Stimulated activated CD4-positive, alpha-beta T cell treated with anti-CD3 and anti-CD28 coated beads, TNF-alpha, amount 100 ng/mL, for 48 hours (primary cell): ENCODE measurements at places on chromosomes 3 and 15.

DNA sequence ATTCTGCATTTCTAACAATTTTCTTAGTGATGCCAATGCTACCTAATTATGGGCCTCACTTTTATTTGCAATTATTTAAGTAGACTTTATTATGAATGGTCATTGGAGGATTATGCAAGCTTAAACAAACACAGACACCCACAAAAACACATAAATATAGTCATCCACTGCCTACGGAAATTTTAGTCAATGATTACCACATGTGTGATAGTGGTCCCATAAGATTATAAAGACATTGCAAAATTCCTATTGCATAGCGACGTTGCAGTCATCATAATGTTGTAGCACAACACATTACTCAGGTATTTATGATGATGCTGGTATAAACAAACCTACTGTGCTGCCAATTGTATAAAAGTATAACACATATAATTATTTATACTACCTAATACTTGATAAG, 247.8 kb upstream of the ALCAM start:
- no peak for DNase-seq

- no peak for DNase-seq
Measured at GRCh38 chr15:82936966-82937711, 15.4 kb downstream of the HOMER2 start.

GRCh38 chr3:123297627-123297899, 95.8 kb downstream of the SEC22A start:
- DNase-seq, result no peak

DNA sequence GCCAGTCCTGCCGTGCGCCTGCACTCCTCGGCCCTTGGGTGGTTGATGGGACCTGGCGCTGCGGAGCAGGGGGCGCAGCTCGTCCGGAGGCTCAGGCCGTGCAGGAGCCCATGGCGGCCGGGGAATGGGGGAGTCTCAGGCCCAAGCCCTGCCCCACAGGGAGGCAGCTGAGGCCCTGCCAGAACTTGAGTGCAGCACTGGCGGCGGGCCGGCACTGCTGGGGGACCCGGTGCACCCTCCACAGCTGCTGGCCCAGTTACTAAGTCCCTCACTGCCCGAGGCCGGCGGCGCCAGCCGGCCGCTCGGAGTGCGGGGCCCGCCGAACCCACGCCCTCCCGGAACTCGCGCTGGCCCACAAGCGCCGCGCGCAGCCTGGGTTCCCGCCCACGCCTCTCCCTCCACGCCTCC, 190.9 kb upstream of the MME start:
- DNase-seq, result no peak

GRCh38 chr3:159832024-159832423, 156.6 kb upstream of the IL12A start:
- DNase-seq, result no peak

GRCh38 chr15:38145651-38146111, 107.0 kb upstream of the SPRED1 start:
- DNase-seq, result no peak

DNA sequence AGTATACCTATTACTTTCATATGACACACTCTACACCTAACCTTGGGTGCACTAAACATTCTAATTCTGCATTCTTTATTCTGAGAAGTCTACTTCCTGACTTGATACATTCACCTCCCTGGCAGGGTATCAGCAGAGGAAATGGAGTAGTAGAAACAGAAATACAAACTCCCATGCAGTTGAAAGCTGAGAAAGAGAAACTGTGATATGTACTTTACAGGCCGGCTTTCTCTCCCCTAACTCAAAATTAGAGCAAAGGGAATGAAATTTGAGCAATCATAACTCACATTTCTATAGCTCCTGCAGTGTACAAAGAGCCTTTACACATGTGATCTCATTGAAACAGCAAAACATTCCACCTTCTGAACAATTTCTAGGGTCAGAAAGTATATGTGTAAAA, 135.5 kb upstream of the COL8A1 start:
- no peak for DNase-seq

DNA sequence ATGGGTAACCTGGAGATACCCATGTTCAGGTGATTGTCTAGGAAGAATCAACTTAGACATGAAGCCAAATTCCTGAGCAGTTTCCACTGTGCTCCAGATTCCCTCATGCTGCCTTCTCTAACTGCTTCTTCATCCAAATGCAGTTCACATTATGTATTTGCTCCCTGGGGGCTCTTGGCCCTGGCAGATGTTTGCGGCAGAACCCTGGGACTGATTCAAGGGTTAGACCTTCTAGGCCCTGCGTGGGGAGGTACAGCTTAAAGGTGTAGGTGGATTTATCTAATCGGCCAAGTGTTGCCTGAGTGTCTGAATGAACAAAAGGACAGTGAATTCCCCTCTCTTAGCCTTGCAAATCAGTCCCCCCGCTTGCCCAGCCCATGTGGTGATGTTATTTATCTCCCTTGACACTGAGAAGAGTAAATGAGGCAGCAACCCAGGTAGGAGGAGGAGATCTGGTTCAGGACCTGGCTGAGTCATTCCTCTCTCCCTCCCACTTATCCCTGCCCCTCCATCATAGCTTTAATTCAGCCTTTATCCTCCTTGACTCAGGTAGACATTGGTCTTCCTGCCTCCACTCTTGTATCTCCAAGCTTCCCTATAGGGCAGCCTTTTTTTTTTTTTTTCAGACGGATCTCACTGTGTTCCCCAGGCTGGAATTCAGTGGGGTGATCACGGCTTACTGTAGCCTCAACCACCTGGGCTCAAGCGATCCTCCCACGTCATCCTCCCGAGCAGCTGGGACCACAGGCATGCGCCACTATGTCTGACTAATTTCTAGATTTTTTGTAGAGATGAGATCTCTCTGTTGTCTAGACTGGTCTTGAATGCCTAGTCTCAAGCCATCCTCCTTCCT, 54.8 kb downstream of the MAGEF1 start:
- DNase-seq, result peak; percentile 15

- no peak for DNase-seq
Measured at GRCh38 chr15:93214106-93214505, 125.1 kb upstream of the RGMA start.

DNA sequence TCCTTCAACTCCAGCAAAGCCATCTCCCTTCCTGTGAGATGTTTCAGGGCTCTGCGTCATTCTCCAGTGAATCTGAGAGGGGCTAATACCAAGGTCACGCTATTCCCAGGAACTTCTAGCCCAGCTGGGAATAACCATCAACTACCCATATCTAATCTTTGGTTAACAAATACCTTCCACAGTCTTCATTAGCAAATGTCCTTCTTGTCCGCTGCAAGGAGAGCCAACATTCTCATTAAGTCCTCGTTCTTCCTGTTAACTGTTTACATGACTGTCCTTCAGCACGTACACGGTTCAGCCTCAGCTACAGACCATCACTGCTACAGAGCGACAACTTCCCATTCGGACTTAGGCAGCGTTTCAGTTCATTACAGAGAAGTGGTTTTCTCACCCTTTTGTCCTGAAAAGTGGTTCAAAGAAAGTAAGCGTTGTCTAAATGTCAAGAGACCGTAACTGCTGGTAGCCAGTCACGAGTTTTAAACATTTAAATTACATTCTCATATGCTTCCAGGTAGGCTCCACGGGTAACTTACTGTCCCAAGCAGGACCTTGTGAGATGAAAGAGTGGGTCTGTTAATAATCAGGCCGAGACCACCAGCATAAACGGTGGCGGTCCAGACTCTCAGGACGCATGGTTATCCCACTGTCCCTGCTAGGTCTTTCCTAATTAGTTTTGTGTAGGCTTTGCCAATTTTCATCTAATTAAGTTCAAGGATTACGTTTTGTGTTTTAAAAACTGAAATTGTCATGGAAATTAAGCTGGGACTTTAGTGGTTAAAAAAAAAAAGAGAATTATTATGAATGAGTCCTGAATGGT, 63.8 kb downstream of the CHSY1 start:
- DNase-seq, result no peak

GRCh38 chr15:39502611-39503195, 78.2 kb upstream of the THBS1 start:
- no peak for DNase-seq

- no peak for DNase-seq
Measured at GRCh38 chr3:58366699-58367098, 34.0 kb downstream of the PXK start.

- no peak for DNase-seq
Measured at GRCh38 chr3:152126260-152126659, 142.5 kb upstream of the MBNL1 start.

DNA sequence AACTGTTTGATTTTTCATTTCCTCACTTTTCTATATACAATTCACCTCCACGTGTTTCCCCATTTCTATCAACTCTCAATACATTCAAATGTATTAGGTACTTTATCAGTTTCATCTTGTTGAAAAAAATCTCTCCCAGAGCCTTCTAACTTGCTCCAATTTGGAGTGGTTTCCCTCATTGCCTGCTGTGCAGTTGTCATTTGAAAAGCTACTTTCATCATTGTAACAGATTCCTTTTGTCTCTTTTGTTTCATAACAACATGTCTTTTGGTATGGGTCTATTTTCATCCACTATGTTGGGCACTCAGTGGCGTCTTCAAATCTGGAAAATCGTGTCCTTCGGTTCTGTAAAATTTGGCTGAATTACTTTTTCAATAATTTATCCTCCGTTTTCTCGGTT, 75.0 kb downstream of the NR2E3 start:
- no peak for DNase-seq

GRCh38 chr3:180990505-180990904, 969 bp upstream of the DNAJC19 start:
- no peak for DNase-seq

DNA sequence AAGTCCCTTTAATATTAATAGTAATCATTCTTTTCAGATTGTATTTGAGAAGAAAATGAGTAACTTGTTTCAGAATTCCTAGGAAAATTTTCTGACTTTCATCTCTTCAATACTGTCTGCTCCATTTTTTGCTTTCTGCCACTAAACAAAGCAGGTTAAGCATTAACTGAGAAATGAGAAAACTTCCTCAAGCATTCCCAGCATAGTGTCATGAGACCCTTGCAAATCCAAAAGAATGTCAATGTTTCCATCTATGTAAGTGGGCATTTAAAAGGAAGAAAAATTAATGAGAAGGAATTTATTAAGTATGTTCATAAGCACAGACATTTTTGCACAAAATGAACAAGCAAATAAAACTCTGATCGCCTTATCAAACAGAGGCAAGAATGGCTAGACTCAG, 148.0 kb upstream of the STRIT1 start:
- no peak for DNase-seq

DNA sequence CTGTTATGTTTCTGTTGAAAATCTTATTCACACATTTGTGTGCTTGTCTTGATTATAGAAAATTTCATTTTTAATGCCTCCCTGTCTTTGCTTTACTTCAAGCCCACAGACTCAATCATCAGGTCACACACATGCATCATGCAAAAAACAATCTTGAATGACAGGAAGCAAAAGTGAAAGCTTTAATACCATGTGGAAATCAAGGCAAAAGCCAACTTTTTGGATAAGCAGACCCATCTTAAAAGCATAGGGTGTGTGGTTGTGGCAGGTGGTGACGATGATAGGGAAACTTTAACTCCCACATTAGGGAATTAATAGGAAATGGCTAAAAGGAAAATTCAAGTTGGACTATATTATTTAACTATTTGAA, 155.9 kb upstream of the EOMES start:
- DNase-seq, result no peak

GRCh38 chr3:194541483-194541882, 54.7 kb upstream of the ATP13A3 start:
- DNase-seq, result no peak

DNA sequence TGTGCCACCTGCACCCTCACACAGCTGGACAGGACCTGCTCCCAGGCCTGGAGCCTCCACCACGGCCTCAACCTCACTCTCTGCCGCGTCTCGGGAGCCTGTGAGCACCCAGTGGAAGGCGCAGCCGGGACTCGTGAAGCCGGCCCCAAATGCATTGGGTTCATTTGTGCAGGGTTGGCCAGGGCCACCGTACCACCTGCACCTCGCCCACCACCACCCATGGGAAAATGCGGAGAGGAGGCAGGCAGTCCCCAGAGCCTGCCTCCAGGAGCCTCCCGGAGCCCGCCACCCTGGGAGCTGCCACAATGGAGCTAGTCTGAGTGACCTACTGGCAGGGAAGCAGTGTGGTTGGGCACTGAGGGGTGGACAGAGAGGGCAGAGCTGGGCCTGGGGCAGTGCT, 62.5 kb upstream of the HRH1 start:
- no peak for DNase-seq

DNA sequence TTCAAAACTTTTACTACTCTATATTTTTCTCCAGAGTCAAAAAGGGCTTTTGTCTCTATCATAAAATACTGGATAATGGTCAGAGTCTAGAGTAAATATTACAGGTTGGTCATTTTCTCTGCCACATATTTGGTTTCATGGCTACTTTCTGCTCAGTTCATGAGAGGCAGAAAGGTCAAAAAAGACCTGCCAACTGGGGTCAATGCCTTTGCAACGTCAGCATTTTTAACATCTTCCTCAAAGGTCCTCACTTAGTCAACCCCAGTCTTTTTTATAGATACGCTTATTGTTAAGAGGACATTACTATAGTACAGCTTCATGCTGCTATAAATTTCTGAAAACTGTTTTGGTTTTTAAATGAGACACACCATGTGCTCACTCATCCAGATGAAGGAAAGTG, 312.1 kb upstream of the ARHGEF26 start:
- DNase-seq, result no peak

DNA sequence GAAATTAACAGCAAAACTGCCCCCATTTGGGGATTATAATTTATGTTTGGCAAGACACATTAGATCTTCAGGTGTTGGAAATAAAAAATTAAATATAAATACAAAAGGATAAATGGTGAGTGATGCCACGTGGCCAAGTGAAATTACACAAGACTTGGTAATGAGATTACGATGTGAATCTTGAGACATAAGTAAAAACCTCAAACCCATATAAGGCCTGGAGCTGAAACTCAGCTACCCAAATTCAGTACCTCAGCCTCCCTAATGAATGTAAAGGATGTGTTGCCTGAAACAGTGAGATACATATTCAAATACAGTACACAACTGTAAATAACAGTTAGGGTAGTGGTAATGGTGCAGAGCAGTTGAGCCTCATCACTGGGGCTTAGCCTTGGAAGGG, 1146.6 kb downstream of the OTOL1 start:
- no peak for DNase-seq

DNA sequence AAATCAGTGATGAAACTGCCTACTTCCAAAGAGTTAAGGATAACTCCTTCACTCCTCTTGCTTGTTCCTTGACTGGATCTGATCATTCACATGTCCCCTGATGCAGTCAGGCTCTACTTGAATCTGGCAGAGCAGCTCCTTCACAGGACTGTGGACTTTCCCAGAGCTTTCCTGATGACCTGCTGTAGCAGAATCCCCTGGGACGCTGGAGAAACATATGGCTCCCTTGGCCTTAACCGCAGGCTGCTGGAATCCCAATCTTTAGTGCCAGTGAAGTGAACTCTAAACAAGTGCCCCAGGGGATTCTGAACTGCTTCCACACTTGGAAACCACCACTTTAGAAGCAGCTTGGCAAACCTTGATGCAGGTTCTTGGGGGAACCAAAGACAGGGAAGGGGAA, 217.8 kb downstream of the CHST2 start:
- DNase-seq, result no peak

DNA sequence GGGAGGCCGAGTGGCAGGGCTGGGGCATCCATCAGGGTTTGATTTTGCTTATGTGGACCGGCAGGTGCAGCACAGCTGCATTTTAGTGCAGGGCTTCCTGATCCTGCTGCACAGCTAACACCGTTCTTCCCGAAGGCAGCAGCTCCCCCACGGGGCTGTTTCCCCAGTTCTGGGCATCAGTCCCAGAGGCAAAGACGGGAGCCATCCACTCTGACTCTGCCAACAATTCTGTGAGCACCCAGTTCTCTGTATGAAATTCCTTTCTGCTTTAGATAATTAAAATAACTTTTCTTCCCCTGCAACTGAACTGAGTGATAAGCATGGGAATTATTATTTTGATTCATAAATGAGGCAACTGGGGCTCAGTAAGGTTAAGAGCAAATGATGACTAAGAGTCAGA, 262.9 kb upstream of the ATP10A start:
- no peak for DNase-seq

GRCh38 chr3:130420466-130420865, 75.0 kb downstream of the COL6A5 start:
- DNase-seq, result no peak
